ENCODE measurements at places on chromosomes 3 and 15.

DNA sequence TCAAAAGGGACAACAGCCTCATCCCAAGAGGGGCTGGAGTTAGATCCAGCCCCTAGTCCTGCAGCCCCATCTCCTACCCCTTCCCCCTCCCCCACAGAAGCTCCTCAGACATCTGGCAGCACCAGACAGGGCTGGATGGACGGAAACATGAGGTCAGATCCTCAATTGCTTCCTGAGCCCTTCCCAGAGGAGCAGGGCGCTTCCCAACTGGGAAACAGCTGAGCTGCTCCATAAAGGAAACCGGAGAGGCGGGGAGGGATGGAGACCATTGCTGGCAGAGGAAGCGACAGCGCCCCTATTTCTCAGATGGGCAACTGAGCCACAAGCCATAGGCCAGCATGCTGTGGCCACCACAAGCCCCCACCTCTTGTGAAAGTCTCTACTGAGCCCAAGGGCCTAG, 18.3 kb upstream of the CYP11A1 start:
- H3K4me3 ChIP-seq = no peak overlapping the region
- H3K4me1 ChIP-seq = no peaks in the 10 kb centered on the region
- no peak overlapping the region for H3K27ac ChIP-seq
- no peaks in the 10 kb centered on the region for H3K36me3 ChIP-seq
- no peak for DNase-seq

DNA sequence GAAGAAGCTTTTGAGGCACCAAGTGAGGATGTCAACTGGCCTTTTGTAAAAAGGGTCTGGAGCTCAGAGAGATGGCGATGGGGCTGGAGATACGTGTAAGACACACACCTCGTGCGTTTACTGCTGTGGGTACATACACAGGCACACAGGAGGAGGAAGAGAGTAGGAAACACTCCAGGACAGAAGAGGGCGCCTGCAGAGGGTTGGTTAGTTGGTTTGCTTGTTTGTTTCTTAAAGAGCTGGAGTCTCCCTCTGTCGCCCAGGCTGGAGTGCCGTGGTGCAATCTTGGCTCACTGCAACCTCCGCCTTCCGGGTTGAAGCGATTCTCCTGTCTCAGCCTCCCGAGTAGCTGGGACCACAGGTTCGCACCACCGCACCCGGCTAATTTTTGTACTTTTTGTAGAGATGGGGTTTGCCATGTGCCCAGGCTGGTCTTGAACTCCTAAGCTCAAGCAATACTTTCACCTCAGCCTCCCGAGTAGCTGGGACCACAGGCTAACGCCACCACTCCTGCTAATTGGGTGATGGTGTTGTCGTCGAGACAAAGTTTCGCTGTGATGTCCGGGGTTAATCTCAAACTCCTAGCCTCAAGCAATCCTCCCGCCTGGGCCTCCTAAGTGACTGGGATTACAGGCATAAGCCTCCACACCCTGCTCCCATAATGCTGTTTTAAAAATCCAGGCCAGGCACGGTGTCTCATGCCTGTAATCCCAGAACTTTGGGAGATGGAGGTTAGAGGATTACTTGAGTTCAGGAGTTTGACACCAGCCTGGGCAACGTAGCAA, 1.3 kb upstream of the PRR20G start:
- no peaks in the 10 kb centered on the region for H3K36me3 ChIP-seq
- H3K4me1 ChIP-seq = no peaks in the 10 kb centered on the region
- H3K27me3 ChIP-seq = no peaks in the 10 kb centered on the region
- no peak overlapping the region for H3K4me3 ChIP-seq
- H3K27ac ChIP-seq = no peak overlapping the region

- DNase-seq = no peak
- H3K4me3 ChIP-seq = no peak overlapping the region
- H3K4me1 ChIP-seq = no peaks in the 10 kb centered on the region
- no peak overlapping the region for H3K27ac ChIP-seq
- H3K27me3 ChIP-seq = no peaks in the 10 kb centered on the region
Observed at GRCh38 chr3:33044676-33045075, 52.3 kb downstream of the GLB1 start.

DNA sequence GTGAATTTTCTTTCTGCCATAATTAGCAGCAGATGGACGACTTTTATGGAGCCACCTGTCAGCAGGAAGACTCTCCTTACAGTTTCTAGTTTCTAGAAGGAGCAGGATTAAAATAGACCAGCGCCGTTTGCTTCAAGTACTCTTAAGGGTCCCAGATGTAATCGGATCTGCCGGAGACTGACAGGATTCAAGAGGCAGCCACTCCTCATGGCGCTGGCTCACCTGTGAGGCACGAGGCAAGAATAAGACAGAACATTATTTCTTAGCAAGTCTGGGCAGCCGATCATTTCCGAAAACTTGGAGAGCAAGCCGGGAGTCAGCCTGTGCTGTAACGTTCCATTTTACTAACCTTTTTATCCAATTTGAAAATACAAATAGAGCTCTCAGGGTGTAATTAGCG, 410.4 kb upstream of the RORA start:
- no peak for DNase-seq
- no peak overlapping the region for H3K4me3 ChIP-seq
- H3K27ac ChIP-seq = no peak overlapping the region
- H3K4me1 ChIP-seq = no peaks in the 10 kb centered on the region
- H3K27me3 ChIP-seq = no peaks in the 10 kb centered on the region

DNA sequence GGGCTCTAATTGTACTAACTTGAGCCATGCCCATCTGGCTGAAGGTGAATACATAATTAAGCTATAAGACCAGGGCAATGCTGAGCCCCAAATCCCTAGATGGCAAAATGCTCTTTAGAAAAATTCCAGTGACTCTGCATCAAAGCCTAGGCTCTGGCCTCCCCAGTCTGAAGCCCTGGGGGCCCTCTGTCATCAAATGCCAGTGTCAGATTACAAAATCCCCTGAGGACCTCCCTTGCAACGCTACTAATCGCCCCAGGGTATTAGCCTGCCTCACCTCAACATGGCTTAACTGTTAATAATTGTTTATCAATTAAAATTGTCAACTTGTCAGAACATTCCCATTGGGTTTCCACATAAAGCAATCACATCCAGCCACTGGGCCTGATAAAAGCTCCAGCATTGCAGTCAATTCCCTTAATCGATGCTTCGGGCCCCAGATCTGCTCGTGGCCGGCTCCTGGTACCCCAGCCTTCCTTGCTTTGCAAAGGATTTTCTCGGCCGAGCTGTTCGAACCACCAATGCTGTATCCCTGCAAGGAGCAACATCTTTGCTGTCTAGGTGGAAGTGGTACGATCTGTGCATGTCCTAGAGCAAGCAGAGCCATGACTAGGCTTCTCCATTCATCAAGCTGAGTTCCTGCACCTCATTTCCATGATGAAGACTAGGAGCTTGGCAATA, 151.7 kb downstream of the MEGF11 start:
- no peaks in the 10 kb centered on the region for H3K4me1 ChIP-seq
- no peak for DNase-seq
- no peak overlapping the region for H3K27ac ChIP-seq
- no peak overlapping the region for H3K4me3 ChIP-seq

- H3K27me3 ChIP-seq = no peaks in the 10 kb centered on the region
- DNase-seq = no peak
- H3K4me1 ChIP-seq = no peaks in the 10 kb centered on the region
- H3K27ac ChIP-seq = no peak overlapping the region
- no peak overlapping the region for H3K4me3 ChIP-seq
Observed at GRCh38 chr3:173793963-173794362, 396.4 kb downstream of the NLGN1 start.

DNA sequence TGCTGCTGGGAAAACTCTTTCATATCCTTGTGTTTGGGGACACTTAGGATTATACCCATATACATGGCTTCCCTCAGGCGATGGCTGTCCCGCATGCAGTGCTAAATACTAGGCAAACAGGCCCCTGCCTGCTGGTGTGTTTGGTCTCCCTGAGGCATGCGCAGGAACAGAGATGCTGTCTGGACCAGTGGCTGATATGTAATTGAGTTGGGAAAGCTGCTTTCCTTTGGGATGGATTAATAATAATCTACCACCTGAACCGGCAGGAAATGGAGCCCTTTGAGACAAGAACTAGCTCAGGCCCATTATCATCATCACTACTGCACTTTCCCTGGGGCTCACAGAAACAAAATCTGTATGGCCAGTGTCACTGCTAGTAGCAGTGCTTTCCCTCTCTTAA, 18.0 kb downstream of the ZDHHC3 start:
- DNase-seq = peak; percentile 57
- H3K27me3 ChIP-seq = no peaks in the 10 kb centered on the region
- H3K4me3 ChIP-seq = no peak overlapping the region
- peaks cover 43% of the 10 kb centered on the region for H3K4me1 ChIP-seq

DNA sequence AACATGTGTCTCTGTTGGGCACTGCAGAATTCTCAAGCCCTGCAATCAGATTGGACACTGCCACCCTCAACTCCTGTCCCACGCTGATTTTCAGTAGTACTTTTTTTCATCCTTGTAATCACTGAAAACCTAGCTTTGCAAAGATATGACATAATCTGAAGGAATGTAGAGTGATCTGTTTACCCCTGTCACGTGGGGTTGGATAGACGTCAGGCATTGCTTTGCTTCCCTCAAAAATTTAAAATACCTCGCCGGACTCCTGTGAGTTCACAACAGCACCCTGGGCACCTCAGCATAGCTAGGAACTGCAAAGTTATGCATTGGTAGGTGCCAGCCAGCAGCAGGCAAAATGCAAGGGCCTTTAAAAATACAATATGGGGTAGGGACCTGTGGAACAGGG, 71.1 kb upstream of the OXTR start:
- H3K4me1 ChIP-seq = peaks cover 3% of the 10 kb centered on the region
- H3K27ac ChIP-seq = no peak overlapping the region
- no peaks in the 10 kb centered on the region for H3K36me3 ChIP-seq
- no peak for DNase-seq

- H3K27ac ChIP-seq = no peak overlapping the region
- no peaks in the 10 kb centered on the region for H3K27me3 ChIP-seq
- no peaks in the 10 kb centered on the region for H3K36me3 ChIP-seq
- DNase-seq = no peak
- H3K4me1 ChIP-seq = no peaks in the 10 kb centered on the region
- H3K4me3 ChIP-seq = no peak overlapping the region
Observed at GRCh38 chr3:54178376-54178775, 56.0 kb downstream of the CACNA2D3 start.

GRCh38 chr3:122961146-122961545, 66.4 kb downstream of the SEMA5B start:
- H3K4me1 ChIP-seq = peaks cover 18% of the 10 kb centered on the region
- H3K36me3 ChIP-seq = no peaks in the 10 kb centered on the region
- H3K4me3 ChIP-seq = no peak overlapping the region
- no peak overlapping the region for H3K27ac ChIP-seq

- no peak overlapping the region for H3K27ac ChIP-seq
- no peak for DNase-seq
- no peaks in the 10 kb centered on the region for H3K27me3 ChIP-seq
Observed at GRCh38 chr3:72390841-72391240, 457.4 kb downstream of the SHQ1 start.

DNA sequence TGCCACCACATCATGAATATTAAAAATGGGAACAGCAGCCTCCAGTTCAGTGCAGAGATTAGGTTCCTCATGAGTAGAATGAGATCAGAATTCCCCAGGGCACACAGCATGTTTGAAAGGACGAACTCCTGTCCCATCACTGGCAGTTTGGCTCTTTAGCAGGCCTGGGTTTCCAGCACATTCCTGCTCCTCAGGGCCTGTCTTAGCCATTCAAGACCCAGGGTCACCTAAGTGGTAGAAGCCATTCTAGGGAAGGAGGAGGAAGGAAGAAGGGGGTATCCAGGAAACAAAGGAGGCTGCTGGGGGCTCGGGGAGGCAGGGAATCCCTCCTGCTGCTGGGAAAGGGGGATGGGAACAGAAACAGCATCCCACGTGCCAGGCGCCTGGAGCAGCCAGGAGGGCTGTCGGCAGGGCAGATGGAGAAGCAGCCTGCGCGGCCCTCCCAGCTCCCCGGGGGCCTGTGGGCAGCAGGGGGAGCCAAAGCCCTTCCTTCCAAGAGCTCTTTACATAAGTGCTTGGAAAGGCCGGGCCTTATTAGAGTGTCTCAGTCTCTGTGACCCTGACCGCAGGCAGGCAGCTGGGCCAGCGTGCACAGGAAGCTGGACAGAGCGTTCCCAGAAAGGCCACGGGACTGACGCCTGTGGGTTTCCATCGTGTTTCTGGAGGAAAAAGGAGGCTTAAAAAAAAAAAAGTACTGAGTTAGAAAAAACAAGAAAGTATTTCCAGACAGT, 24.7 kb downstream of the LOXL1 start:
- DNase-seq = peak; percentile 96
- no peak overlapping the region for H3K4me3 ChIP-seq
- H3K36me3 ChIP-seq = no peaks in the 10 kb centered on the region
- H3K4me1 ChIP-seq = peaks cover 20% of the 10 kb centered on the region
- H3K27ac ChIP-seq = peak overlapping the region; percentile 75
- H3K27me3 ChIP-seq = no peaks in the 10 kb centered on the region

DNA sequence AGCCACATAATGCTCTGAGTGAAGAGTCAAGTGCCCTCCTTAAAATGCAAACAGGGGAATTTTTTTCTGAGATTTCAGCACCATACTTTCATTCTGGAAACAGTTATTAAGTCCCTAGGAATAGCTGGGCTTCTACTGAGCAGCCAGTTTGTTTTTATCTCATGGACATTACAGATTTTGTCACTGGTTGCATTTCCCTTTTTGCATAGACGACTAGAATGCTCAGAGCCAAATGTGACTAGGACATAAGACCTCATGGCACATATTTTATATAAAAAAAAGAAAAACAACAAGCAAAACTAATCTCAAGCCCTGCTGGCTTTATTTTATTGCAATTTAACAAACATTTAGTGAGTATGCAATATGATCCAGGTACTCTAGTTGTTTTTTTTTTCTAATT, 112.7 kb upstream of the NANOGP8 start:
- no peaks in the 10 kb centered on the region for H3K4me1 ChIP-seq
- H3K27me3 ChIP-seq = no peaks in the 10 kb centered on the region
- no peak overlapping the region for H3K27ac ChIP-seq
- DNase-seq = no peak
- H3K36me3 ChIP-seq = no peaks in the 10 kb centered on the region
- no peak overlapping the region for H3K4me3 ChIP-seq

DNA sequence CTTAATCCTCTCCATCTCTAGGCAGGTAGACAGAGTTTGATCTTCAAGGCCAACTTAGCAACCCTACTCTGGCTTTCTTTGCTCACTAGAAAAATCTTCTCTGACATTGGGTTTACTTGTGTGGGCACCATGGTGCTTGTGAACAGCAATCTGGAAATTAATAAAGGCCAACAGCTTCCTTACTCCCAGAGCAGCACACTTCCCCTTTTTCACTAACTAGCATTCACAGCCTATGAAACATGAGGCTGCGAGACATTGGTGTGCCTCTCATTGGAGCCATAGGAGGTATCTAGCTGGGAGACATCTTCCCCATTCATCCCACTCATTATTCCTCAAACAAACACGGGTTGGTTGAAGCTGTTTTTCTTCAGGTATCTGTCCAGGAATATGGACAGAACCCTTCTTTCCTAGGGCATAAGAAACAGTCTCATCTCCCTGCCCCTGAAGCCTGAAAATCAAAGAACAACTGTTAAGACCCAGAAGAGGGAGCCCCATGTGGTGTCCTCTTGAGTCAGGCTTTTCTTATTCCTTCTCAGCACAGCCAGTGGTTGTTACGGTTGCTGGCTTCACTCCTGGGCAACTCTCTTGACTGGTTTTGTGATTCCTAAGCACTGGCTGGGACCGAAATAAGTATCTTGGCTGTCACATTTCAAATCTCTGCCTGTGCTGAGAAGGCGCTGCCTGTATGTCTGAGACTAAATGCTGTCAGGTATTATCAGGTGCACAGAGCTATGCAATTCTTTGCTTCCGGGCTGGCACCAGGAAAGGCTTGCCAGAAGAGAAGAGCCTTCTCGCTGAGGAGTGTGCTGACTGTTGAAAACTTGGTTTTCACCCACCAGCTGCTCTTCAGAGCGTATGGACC, 194.4 kb downstream of the FEZF2 start:
- no peaks in the 10 kb centered on the region for H3K27me3 ChIP-seq
- DNase-seq = no peak
- no peaks in the 10 kb centered on the region for H3K4me1 ChIP-seq
- no peaks in the 10 kb centered on the region for H3K36me3 ChIP-seq
- no peak overlapping the region for H3K4me3 ChIP-seq
